Activated CD4-positive, alpha-beta memory T cell treated with anti-CD3 and anti-CD28 coated beads for 36 hours (primary cell): ENCODE measurements at places on chromosomes 7 and 10. TPM values are rescaled to one million over a fixed set of nuclear protein-coding genes. Genes with fewer than 3 reads are reported as not detected.

MKLN1 gene
- total RNA-seq, result 33.0 TPM

GRCh38 chr7:69002416-69002815 is 595.9 kb upstream of the AUTS2 start:
- no peak for DNase-seq

GRCh38 chr7:52758356-52758755 is 277.1 kb upstream of the POM121L12 start:
- DNase-seq, result no peak

DNA sequence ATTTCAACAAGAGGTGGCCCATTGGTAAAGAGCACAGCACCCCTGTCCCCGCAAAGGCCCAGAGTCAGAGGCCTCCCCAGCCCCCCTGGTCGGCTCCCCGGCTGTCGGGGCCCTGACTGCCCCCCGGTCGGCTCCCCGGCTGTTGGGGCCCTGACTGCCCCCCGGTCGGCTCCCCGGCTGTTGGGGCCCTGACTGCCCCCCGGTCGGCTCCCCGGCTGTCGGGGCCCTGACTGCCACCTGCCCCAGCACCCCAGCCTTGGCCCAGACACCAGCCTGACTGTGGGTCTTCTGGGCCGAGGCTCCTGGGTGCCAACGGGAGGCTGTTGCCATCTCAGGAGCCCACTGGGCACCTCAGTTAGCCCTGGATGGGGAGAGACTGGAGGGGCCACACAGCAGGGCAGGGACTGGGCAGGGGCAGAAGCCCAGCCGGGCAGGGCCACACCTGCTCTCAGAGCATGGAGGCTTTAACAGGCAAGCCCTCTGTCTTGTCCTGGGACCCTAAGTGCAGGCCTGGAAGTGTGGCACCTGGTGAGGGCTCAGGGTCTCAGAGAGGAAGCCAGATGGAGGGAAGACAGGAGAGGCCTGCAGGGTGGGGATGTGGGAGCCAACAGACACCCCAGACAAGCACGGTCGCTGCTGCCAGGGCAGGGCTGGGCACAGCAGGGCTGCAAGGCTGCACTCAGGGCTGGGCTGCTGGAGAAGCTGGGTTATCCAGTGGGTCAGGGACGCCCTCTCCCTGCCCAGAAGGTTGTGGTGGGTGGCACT is 56.5 kb downstream of the JAKMIP3 start:
- DNase-seq, result no peak

DNA sequence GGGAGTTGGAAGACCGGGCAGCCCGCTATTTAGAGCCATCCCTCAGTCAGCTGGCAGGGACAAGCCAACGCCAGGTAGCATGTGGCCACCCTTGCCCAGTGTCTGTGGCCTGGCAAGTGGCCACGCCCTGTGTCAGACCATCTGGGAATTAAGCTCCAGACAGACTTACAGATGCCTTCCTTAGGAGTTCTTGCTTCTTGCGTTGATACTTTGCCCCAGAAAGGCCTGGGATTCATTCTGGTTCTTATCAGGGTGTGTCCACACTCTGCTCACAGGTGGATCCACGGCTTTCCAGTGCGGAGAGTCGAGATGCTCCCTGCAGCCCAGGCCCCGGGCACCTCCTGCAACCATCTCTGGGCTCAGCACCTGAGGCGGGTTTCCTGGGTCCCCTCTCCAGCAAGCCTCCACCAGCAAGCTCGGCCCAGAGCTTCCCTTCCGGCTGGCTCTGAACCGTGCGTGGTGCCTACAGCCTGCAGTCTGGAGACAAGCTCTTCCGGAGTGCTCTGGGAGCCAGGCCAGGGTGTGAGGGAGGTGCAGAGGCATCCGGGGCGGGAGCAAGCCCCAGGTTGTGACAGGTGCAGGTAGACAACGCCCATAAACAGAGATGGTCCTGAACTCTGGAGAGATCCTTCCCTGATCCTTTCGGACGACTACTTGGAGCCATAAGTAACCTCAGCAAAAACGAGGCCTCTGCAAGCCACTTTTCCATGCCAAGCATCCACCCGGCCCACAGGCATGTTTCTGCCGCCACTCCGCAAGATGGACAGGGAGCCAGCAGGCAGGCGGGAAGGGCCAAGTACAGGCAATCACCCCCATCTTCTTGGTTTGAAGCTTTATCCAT is 32.3 kb upstream of the PPIF start:
- no peak for DNase-seq

DNA sequence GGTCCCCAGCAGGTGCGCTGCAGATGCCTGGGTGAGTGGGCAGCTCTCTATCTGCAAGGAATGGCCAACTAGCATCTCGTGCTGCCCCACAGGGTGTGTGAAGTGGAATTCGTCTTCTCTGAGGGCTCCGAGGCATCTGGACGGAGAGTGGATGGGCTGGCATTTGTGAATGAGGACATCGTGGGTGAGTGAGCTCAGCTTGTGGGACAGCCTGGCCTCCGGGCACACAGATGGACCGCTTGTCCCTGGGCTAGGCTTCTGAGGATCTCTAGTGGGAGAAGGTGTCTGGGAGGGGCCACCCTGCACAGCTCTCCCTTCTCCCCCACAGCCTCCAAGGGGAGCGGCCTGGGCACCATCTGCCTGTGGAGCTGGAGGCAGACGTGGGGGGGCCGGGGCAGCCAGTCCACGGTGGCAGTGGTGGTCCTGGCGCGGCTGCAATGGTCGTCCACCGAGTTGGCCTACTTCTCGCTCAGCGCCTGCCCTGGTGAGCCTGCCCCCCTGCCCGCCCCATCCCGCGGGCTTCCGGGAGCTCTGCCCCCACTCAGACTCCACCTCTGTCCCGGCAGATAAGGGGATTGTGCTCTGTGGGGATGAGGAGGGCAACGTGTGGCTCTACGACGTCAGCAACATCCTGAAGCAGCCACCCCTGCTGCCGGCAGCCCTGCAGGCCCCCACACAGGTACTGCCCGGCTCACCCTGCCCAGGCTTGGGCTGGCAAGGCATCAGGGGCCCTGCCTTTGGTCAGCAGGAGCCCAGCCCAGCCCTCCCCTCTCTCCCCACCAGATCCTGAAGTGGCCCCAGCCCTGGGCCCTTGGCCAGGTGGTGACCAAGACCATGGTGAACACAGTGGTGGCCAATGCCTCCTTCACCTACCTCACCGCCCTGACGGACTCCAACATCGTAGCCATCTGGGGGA is 6.3 kb downstream of the POLR2J start:
- DNase-seq, result no peak

DNA sequence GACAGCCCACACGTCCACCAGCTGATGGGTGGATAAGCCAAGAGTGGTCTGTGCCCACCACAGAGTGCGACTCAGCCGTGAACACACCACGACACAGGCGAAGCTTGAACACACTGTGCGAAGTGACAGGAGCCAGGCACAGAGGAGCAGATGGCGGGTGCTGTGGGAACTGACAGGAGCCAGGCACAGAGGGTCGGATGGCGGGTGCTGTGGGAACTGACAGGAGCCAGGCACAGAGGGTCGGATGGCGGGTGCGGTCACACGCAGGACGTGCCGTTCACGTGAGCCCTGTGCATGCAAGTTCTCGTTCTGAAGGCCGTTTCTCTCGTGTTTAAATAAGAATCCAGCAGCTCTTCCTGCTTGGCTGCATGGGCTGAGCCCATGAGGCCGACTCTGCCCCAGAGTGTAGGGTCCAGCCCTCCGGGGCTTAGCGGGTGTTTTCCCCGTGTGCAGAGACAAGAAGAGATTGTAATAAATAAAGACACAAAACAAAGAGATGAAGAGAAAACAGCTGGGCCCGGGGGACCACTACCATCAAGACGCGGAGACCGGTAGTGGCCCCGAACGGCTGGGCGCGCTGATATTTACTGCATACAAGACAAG is 5.9 kb upstream of the ADAP1 start:
- no peak for DNase-seq

DNA sequence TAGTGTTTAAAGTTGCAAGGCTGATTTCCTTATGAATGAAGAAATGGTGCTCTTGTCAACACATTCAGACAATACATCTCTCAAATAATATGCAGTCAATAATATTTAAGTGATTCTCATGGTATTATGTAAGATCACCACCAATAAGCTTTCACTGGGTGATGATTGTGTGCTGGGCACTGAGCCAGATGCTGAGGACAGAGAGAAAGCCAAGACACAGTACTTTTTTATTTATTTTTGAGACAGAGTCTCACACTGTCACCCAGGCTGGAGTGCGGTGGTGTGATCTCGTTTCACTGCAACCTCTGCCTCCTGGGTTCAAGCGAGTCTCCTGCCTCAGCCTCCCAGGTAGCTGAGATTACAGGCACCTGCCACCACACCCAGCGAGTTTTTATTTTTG is 130.6 kb upstream of the LSM8 start:
- DNase-seq, result no peak

GHRHR gene
- not detected for total RNA-seq

- DNase-seq, result no peak
Observed at GRCh38 chr10:91653219-91653870, 20.5 kb upstream of the PPP1R3C start.

CADPS2 gene
- not detected for total RNA-seq

DNA sequence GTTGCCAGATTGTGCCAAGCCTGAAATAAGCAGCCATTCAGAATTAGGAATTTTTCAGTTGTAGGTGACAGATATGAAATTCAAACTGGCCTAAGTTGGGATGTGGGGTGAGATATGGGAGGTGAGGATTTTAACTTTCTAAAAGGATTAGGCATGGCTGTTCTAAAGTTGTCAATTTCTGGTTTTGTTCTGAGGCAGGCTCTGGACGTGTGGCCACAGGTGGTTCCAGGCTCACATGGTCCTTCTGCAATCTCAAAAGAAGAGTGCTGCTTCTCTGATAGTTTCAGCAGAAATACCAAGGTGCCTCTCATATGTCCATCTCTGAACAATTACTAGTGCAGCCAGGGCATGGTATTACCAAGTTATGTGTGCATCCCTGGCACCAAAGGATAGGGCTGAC is 21.4 kb downstream of the EFCAB10 start:
- DNase-seq, result no peak

DNA sequence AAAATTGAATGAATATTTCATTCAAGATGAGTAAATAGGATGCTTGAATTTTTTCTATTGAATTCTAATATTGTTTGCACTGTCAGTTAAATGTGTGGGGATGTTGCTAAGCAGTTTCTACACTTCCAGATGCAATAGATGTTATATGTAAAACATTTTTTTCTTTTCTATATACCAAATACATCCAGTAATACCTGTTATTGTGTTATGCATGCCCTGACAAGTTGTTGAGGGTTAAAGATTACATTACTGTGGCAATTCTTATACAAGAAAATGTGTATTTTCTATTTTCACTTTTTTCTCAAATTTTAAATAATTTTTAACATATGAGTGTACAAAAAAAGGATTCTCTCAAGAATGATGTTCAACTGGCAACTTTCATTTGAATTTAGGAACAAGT is 713.9 kb downstream of the GATA3 start:
- no peak for DNase-seq

DNA sequence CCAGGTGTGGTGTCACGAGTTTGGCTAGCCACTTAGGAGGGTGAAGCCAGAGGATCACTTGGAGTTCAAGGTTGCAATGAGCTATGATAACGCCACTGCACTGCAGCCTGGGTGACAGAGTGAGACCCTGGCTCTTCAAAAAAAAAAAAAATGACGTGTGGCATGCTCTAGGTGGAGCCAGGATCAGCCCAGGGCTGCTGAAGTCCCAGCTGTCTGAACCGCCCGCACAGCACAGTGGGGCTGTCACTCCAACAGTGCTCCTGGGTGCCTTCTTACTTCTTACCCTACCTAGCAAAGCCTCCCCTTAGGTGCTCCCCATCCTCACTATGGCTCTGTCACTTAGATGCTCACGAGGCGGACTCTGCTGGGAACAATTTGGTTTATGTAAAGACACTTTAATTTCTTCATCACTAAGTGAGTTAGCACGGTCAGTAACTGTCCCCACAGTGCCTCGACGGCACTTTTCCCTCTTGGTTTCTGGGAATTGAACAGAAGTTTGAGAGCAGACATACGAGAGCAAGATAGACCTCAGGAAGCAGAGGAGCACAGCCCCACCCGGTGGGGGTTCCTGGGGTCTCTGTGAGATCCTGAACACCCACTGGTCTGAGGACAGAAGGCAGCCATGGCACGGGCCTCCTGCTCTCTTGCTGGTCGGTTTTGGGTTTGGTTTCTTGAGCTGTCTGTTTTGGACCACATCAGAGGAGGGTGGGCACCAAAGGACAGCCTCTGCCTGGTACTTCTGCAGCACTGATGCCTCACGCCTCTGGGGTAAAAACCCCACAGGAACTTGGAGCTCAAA is 66.2 kb upstream of the BTBD16 start:
- DNase-seq, result no peak
